Midbrain (tissue), 1 donor: ENCODE measurements at places on chromosomes 11 and 22.

DNA sequence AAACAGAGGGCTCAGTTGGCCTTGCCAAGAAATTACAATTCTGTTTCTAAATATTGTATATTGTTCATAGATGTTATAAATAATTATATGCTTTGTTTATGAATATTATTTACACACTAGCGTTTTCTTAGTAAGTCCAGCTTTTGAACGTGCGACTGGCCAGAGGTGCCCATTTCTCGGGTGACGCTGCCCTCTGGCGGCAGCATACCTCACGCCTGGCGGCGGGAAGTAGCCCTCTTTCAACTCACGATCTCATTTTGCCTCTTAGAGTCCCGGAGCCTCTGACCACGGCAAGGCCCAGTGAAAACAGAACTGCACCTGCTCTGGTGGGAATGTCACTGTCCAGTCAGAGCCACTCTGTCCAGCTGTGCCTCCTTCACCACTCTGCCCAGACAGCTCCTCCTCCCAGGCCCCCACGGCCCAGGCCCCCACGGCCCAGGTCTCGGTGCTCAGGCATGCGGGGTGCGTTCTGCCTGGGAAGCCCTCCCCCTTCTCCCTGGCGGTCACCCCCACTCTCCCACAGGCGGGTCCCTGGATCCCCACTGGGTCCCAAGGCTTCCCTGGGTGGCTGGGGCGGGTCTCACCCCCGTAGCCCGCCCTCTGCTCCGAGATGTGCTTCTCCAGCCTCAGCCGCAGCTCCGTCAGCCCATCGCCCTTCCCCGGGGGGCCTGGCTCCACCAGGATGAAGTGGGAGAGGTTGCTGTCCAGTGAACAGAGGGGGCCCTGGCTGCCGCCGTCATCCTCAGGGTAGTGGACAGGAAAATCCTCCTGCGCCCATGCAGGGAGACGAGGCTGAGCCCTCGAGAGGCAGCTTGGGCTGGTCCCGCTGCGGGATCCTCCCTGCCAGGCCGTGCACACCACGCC lies 19.3 kb downstream of the TSSC4 start:
- DNase-seq, result peak; percentile 73

GRCh38 chr22:25490896-25491295 lies 73.6 kb upstream of the GRK3 start:
- no peak for DNase-seq

DNA sequence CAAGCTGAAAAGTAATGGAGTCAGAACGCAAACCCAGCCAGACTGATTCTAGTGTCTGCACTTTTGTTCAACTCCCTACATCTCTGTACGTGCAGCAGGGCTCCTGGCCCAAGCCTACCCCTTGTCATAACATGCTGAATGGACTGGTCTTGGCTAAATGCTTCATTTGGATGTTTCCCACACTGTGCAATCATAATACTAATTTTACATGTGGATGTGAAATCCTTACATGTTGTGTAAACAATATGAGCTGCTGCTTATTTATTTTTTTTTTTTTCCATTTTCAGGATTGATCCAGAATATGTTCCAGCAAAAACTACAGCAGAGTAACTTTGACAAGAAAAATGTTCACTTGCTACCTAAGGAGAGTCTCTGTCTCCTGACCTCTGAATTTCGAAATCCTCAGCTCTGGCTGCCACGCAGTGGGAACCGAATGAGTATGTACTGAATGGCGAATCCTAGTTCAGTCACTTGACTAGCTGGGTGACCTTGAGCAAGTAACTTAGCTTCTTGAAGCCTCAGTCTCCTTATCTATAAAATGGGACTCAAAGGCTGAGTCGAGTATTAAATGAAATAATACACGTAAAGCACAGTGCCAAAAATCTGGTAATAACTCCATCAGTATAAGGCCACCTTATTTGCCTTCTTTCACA lies 133.4 kb downstream of the EHF start:
- no peak for DNase-seq

DNA sequence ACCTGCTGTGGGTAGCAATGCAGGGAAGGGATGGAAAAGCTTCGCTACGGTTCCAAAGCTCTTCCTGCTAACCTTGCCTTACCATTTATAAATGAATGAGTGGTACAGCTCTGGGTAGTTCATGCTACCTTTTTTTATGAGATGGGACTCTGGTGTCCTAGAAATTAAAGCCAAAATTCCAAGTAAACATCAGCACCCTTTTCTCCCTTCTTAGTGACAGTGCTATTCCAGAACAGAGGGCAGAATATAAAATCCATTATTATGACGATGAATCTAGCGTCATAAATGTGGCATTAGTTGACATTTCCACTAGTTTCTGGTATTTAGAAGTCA lies 447 bp upstream of the SVIP start:
- DNase-seq, result no peak

DNA sequence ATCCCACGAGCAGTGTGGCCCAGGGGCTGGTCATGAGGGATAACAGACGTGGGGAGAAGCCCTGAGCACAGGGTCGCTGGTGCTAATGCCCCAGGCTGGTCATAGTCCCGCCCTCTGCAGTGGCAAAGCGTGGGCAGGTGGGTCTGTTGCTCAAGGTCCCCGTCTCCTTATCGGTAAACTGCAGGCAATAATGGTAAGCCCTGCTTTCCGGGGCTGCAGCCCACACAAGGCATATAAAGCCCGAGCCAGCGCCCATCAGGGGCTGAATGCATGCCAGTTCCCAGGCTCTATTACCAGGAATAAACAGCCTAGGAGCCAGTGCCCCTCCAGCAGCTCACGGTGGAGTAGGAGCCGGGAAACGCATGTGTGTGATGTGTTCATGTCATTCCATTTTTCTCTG lies 261.0 kb downstream of the BRD1 start:
- no peak for DNase-seq

DNA sequence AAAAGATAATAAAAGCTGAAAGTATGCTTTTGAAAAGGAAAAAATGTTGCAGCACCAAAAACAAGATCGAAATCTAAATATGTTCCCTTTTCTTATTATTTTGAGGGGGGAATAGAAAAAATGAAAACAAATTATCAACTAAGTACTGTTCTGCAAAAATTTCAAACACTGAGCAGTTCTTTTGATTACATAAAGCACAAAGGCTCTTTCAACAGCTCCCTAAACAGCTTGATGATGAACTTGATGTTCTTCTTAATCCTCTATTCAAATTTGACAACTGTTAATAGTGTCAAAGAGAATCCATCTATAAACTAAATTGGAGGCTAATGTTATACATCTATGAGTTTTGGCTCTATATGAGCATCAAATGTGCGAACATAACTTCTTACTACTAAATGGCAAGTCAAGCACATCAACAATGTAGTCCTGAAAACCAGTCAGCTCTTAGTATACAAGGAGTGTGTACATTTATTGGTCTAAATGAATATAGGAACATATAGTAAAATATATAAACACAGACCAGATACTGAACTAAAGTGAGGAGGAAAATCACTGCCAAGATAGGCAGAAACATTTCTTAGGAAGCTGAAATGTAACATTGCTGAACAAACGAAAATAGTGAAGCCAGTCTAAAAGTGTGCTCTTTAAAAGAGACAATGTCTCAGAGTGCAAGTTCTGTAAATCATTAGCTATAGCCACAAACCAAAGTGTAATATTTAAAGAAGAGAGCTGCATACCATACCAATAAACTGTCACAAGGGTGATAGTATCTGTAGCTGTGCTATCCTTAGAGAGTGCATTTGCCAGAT lies 94.3 kb downstream of the SOX6 start:
- no peak for DNase-seq

- DNase-seq, result no peak
Observed at GRCh38 chr11:115340874-115341273, 163.3 kb downstream of the CADM1 start.

GRCh38 chr22:30219668-30220278 lies 26.8 kb downstream of the LIF start:
- DNase-seq, result no peak

DNA sequence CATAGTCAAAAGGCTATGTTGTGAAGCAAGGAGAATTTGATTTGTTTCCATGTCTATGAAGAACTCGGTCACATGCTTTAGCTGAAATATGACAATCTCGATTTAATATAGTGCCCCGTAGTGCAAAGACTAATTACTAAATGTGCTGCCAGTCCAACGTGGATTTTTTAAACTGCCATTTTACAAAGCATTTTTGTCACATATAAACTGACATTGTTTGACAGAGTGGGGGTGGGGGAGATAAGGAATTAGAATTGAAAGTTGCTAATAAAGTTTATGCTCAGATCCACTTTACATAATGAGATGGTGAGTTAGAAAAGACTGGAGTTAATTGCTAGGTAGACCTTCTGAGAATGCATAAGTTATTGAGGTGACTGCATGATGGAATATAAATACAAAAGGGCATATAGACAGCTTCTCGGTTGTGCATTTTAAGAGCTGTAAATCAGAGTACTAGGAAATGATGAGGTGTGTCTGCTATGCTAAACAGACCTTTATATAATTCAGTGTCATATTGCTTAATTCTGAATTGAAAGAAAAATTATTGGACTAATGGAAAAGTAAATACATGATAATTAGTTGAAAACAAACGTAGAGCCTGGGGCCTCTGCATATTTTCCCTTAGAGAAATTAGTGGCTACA lies 158.9 kb upstream of the MTNR1B start:
- DNase-seq, result no peak
